Glomerular endothelial cell (primary cell): ENCODE measurements at places on chromosomes 6 and 20. TPM values are rescaled to one million over a fixed set of nuclear protein-coding genes. Genes with fewer than 3 reads are reported as not detected.
A peak's percentile ranks its signal among the peaks of the same experiment; 100 is the strongest.

DNA sequence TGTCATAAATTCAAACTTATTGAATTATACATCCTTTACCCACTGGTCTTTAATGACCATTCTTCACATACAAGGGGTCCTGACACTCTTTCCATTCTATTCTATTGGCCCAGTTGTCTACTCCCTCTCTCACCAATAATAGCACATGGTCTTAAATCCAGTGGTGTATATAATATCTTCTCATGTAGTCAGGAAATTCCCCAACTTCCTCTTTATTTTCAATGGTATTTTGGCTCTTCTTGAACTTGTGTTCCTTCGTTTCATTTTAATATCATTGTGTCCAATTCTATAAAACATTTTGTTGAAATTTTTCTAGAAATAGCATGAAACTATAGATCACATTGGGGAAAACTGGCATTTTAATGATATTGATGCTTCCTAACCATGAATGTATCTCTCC lies 36.8 kb downstream of the PSMB9 start:
- no peak for DNase-seq

CASS4 gene
- total RNA-seq, result not detected in 2 replicates

- no peak for DNase-seq
These were observed 131.7 kb downstream of the DNAH8 start for GRCh38 chr6:38846844-38847243.

GSTA2 gene
- not detected in 2 replicates for total RNA-seq

- DNase-seq, result no peak
These were observed 52.6 kb upstream of the NAA20 start for GRCh38 chr20:19964289-19965265.

TREM1 gene
- not detected in 2 replicates for total RNA-seq

DNA sequence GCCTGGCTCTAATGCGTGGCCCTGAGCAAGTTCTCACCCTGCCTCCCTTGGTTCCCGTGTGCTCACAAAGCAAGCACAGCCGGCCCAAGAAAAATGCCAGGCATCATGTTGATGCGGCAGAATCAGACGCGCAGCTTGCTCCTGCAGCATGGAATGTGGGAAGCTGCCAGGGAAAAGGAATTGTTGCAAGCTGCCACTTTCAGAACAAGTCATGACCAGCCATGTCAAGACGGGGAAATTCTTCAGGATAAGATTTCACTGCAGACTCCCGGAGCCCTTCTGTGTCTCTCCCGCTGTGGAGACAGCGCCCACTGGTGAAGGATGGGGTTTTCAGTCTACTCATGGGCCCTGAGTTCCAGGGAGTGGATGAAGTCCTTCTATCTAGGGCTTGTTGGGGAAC lies 4.6 kb downstream of the DACT2 start:
- DNase-seq, result no peak

GATA5 gene
- not detected in 2 replicates for total RNA-seq

DNA sequence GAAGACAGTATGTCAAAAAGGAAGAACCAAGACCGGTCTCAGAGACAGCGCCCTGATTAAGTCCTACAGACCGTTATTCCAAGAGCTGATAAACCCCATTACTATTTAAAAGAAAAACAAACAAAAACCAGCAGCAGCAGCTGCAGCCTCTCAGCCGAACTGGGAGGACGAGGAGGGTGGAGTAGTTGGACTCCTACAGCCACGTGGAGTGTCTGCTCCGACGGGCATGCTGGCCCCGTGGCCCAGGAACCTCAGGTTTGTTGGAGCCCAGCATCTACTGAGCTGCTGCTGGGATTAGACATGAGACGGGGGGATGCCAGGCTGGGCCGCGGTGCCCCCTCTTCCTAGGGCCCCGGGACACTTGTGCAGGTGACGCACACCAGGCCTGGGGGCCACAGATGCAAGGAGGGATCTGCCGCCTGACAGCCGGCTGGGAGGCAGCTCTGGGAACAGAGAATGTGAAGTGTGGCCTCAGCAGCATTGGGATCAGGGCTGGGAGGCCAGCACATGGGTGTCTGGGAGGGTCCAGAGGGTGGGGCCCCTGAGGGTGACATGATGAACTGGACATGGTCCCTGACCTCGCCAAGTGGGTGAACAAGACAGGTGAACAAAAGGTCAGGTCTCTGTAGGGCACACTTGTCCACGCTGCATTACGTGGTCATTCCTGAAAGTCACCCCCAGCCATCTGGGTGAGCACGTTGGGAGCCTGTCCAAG lies 2.9 kb upstream of the ZBTB46 start:
- no peak for DNase-seq

DNA sequence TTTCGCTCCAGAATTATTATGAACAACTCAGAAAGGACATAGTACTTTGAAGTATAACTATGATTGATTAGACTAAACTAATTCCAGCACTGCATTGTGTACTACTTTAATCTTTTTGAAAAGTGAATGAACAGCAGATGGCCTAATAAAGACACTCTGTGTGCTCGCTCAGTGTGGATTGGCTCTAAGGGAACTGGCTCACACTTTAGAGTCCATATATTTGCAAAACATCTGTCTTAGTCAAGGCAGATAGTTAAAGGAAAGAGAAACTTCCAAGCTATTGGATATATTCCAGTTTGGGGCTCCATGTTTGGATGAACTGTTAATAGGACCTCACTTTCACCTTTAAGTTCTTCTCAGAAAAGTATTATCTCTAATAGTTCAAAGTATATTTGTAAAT lies 218.9 kb downstream of the EYA4 start:
- no peak for DNase-seq

- DNase-seq, result no peak
These were observed 106.9 kb downstream of the TRDN start for GRCh38 chr6:123529843-123530242.

RSPH9 gene
- 0.41 TPM in 1 of 2 replicates, not detected in the other for total RNA-seq

- no peak for DNase-seq
These were observed 103.6 kb upstream of the NXT1 start for GRCh38 chr20:23246717-23247664.

GRCh38 chr6:150145830-150146229 lies 3.0 kb downstream of the PPP1R14C start:
- DNase-seq, result no peak

GRCh38 chr6:4732691-4733315 lies 43.4 kb upstream of the CDYL start:
- DNase-seq, result peak; percentile 39

DNA sequence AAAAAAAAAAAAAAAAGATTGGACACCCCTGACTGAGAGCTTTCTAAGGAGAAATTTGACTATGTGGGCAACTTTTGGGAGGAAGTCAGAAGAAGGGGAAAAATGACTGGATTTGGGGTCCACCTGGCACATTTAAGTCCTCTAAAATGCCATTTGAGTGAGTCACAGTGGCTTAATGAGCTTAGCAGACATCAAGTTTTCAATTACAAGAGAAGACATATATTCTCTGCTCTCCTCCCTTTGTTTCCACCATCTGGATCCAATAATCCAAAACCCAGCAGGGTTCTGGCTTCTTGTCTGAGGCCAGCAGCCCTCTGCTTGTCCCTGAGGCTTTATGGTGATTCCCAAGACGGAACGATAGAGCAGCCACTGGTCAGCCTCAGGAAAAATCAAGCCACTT lies 6.9 kb downstream of the PI3 start:
- no peak for DNase-seq

DNA sequence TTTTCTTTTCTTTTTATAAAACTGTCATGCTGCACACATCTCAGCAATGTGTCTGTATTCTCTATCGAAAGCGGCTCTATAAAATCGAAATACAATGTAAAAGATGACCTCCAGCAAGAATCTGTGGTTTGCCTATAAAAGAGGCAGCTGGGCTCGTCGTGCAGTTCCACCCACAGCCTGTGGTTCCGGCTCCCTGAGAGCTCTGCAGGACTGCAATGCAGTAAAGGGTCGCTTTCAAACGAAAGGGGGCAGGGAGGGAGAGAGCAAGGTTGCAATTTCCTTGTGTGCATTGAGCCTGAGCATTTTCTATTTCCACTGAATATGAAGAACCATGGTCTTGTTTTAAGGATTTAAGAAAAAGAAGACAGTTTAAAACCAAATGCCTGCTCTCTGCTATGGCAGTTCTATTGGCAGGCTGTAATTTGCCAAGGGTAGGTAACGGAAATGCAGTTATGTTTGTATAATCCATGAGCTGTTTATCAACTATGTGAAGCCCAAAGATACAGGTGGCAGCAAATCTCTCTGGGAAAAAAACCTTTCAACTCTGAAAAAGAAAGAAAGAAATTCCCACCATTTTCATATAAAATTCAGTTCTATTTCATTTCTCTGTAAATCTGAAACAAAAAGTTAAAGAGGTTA lies 236.5 kb downstream of the HACE1 start:
- DNase-seq, result no peak

GRCh38 chr20:6028818-6029217 lies 25.0 kb downstream of the LRRN4 start:
- DNase-seq, result no peak

GRCh38 chr6:95848717-95849116 lies 167.1 kb upstream of the FUT9 start:
- DNase-seq, result no peak

PPP1R3G gene
- 0.70 and 1.4 TPM in 2 replicates for total RNA-seq

DNA sequence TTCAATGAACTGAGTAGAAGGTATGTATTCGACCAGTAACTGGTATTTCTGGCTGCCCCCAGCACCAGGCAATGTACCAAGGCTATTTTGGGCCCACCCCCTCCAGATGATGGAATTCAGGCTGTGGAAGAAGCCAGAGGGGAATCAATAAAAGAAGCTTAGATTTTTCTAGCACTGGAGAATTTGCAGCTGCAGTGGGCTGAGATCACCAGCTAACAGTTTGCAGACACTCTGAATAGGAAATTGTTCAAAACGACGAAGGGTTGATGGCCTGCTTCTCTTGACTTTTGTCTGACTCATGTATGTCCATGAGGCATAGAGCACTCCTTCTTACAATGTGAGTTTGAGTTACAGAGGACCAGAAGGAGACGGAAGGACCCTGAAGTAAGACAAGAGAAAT lies 32.4 kb upstream of the FBXO9 start:
- no peak for DNase-seq

- no peak for DNase-seq
These were observed 16.6 kb downstream of the MCM9 start for GRCh38 chr6:118918329-118918725.

PSORS1C2 gene
- total RNA-seq, result not detected in 2 replicates

SLC35D3 gene
- not detected in 2 replicates for total RNA-seq

- DNase-seq, result no peak
These were observed 37.5 kb upstream of the LCA5 start for GRCh38 chr6:79574630-79575225.

MMP24 gene
- 0.88 and 6.5 TPM in 2 replicates for total RNA-seq

DNA sequence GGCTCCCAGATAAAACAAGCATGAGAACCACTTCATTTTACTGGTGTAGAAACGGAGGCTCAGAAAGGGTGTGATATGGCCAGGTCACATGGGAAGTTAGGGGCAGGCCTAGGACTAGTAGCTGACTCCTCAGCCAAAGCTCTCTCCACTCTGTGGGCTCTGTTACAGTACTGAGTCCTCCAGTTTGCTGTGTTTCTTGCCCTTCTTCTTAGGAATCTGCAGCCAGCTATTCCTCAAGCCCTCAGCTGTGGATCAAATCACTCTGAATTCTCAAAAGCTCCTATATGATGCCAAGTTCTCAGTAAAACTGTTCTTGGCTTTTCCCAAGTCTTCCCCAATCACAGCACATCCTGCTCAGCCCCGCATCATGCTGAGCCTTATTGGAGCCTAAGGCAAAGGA lies 42.5 kb upstream of the ADGRF1 start:
- no peak for DNase-seq

DNA sequence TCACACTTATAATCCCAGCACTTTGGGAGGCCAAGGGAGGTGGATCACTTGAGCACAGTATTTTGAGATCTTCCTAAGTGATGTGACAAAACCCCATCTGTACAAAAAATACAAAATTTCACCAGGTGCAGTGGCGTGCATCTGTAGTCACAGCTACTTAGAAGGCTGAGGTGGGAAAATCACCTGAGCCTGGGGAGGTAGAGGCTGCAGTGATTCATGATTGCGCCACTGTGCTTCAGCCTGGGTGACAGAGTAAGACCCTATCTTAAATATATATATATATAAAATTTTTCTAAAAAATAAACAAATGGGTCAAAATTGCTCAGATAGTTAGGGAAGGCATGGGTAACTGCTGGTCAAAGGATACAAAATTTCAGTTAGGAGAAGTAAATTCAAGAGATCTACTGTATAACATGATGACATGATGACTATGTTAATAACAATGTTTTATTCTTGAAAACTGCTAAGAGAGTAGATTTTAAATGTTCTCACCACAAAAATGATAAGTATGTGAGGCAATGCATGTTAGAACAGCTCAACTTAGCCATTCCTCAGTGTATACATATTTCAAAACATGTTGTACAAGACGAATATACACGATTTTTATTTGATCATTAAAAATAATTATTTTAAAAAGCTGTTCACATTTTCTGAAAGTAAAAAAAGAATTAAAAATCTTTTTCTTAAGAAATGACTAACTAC lies 24.4 kb downstream of the TBC1D32 start:
- DNase-seq, result no peak

MUC21 gene
- total RNA-seq, result not detected in 2 replicates

DNA sequence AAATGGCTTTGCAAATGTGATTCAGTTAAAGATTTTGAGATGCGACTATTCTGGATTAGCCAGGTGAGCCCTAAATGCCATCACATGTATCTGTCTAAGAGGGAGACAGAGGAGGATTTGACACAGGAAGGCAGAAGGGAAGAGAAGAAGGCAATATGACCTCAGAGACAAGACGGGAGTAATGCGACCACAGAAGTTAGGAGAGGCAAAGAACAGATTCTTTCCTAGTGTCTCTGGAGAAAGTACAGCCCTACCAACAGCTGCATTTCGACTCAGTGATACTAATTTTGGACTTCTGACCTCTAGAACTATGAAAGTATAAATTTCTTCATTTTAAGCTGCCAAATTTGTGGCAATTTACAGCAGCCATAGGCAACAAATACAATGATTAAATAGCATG lies 24.2 kb upstream of the TPD52L1 start:
- no peak for DNase-seq

DNA sequence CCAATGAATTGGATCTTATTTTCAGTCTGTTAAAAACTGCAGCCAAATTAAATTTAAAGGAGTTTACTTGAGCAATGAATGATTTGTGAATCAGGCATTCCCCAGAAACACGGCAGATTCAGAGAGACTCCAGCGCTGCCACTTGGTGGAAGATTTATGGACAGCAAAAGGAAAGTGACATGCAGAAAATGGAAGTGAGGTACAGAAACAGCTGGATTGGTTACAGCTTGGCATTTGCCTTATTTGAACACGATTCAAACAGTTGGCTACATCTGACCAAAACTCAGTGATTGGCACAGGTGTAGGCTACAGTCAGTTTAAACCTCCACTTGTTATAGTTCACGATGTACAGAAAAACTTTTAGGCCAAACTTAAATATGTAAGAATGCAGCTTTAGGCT lies 257.6 kb upstream of the IMPG1 start:
- no peak for DNase-seq

CLVS2 gene
- 0.06 TPM in 1 of 2 replicates, not detected in the other for total RNA-seq

PTCHD4 gene
- 8.0 and 17.8 TPM in 2 replicates for total RNA-seq
